Mucosa of gallbladder (tissue), 1 donor: ENCODE measurements at places on chromosomes 13 and 19. TPM values are rescaled to one million over a fixed set of nuclear protein-coding genes. Genes with fewer than 3 reads are reported as not detected.

UBL5 gene
- 283 TPM for total RNA-seq

ZNF497 gene
- total RNA-seq: 3.5 TPM

SOHLH2 gene
- total RNA-seq: 0.52 TPM

OVOL3 gene
- total RNA-seq: not detected

SETDB2 gene
- 9.8 TPM for total RNA-seq

ZIM2 gene
- not detected for total RNA-seq

PABPC3 gene
- 0.14 TPM for total RNA-seq

NCAN gene
- total RNA-seq: not detected

ZBTB32 gene
- total RNA-seq: 0.43 TPM

PDX1 gene
- total RNA-seq: 18.4 TPM

SEMA6B gene
- 5.0 TPM for total RNA-seq

RGL3 gene
- total RNA-seq: 72.0 TPM

CDC42EP5 gene
- total RNA-seq: 14.9 TPM

CBARP gene
- 1.1 TPM for total RNA-seq

ERCC1 gene
- 57.0 TPM for total RNA-seq

MAB21L1 gene
- 0.20 TPM for total RNA-seq

IGFL1 gene
- total RNA-seq: not detected

KLK3 gene
- not detected for total RNA-seq

QPCTL gene
- total RNA-seq: 8.0 TPM

MAG gene
- total RNA-seq: not detected

ZNF776 gene
- 21.6 TPM for total RNA-seq

WDR88 gene
- total RNA-seq: not detected

TMEM145 gene
- 0.63 TPM for total RNA-seq

ACER1 gene
- total RNA-seq: 0.14 TPM

KDM4B gene
- 49.3 TPM for total RNA-seq

TEX29 gene
- 0.92 TPM for total RNA-seq

CNFN gene
- total RNA-seq: 1.9 TPM

PSG5 gene
- total RNA-seq: not detected

TSSK6 gene
- total RNA-seq: 3.3 TPM

ZNF723 gene
- not detected for total RNA-seq

ICAM5 gene
- total RNA-seq: 0.49 TPM

ETV2 gene
- 2.5 TPM for total RNA-seq

SLC7A10 gene
- not detected for total RNA-seq

FBL gene
- 92.6 TPM for total RNA-seq

MISP gene
- 79.4 TPM for total RNA-seq

SPRED3 gene
- 3.4 TPM for total RNA-seq

C1QTNF9B gene
- not detected for total RNA-seq

BEST2 gene
- not detected for total RNA-seq

MEIOSIN gene
- total RNA-seq: not detected

ZNF709 gene
- 3.7 TPM for total RNA-seq

PDE4C gene
- 2.1 TPM for total RNA-seq

ZNF442 gene
- total RNA-seq: 3.4 TPM

KLK10 gene
- total RNA-seq: 42.8 TPM

MYDGF gene
- total RNA-seq: 77.4 TPM

LRRC8E gene
- total RNA-seq: 4.1 TPM

TRIM28 gene
- 286 TPM for total RNA-seq

TMC4 gene
- total RNA-seq: 198 TPM

PGLYRP2 gene
- 1.6 TPM for total RNA-seq

PEX11G gene
- total RNA-seq: 8.2 TPM

FBXW9 gene
- 8.9 TPM for total RNA-seq
